ENCODE measurements at places on chromosomes 2 and 18.

- no peak for DNase-seq
These were observed 75.7 kb downstream of the MYO5B start for GRCh38 chr18:50119296-50119695.

DNA sequence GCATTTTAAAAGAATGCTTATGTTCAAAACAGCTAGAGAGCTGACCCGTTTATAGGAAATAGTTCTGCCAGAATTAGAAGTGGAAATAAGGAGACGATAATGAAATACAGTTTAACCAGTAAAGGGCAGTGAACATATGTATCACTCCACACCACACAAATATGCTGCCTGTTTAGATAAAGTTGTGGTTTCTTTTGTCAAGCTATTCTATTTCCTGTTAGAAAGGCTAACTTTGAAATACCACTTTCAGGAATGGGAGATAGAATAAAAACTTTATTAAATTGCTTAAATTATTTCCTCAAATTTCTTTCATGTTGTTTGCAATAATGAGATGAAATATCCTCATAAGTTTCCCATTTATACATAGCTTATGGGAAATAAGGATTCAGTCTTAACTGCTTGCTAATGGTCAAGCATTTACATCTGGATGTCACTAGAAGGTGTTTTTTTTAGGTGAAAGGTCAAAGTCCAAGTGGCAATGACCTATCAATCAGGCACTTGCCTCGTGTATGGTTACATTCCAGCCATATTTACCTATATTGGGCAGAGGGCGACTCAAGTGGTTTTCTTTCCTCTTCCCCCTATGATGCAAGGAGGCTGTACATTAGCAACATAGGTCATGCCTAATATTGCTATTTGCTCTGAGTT lies 148.9 kb downstream of the ZEB2 start:
- DNase-seq = no peak

DNA sequence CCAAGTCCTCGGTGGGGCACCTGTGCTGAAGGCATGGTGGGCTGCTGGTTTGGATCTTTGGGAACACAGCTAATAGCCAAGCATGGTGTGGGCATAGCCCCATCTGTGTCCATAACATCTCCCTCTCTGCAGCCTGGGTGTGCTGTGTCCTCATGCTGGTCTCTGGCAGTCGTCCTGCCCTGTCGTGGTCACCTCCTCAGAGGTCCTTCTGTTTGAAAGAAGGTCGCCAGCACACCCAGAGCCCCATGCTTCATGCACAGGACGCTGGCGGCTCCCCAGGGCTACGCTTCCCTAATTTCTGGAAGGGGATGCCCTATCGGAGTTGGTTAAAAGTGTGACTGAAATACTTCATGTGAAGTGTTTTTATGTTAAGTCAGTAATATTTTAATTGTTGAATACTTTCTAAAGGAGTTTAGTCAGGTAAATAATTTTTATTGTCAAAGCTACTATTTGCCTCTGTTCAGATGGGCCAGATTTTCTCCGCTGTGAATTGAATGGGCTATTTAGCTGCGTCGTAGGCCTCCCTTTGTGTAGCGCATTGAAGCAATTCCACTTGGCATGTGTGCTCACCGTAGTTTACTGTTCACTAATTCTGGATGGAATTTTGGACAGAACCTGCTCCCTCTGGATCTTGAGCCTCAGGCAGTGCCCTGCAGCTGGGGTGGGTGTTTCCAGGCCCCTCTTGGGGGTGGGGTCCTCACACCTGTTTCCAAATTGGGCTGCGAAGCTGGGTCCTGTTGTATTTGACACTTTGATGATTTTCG lies 81.9 kb downstream of the WDSUB1 start:
- DNase-seq = no peak

- DNase-seq = no peak
These were observed 37.5 kb upstream of the SMCHD1 start for GRCh38 chr18:2618009-2618408.

- DNase-seq = no peak
These were observed 47.4 kb upstream of the RMDN2 start for GRCh38 chr2:37877457-37878315.

- no peak for DNase-seq
These were observed 4.9 kb downstream of the TM4SF20 start for GRCh38 chr2:227374158-227374557.

GRCh38 chr2:79887747-79888374 lies 375.0 kb downstream of the CTNNA2 start:
- no peak for DNase-seq

- DNase-seq = no peak
These were observed 678.9 kb downstream of the ARHGAP15 start for GRCh38 chr2:143808166-143808565.

GRCh38 chr18:79092874-79093273 lies 23.7 kb downstream of the ATP9B start:
- DNase-seq = no peak

DNA sequence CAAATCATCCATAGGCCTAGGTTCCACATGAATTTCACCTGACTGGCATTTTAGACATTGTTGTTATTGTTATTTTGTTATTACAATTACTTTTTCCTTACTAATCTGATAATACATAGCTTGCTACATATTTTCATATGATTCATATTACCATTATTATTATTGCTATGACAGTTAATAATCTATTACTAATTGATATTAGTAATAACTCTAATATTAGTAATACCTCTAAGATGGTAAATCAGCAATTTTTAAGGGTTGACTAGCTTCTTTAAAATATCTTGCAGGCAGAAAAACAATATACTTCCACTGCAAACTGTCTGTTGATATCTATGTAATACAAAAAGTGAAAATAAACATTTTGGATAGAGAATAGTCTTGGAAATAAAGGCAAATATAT lies 48.6 kb upstream of the UBE2E3 start:
- DNase-seq = no peak

DNA sequence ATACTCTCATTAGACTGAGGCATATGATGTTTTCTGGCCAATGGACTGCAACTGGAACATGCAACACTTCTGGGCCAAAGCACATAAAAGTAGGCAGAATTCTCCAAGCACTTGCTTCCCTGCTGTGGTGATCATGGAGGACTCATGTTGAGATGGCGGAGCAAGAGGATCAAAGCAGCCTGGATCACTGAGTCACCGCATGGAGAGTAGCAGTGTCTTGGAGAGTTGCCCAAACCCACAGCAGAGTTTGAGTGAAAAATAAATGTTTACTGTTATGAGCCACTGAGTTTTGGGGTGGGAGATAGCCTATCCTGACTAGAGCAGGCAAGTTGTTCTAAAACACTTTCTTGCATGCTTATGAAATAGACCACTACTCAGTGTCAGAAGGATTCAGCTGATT lies 359.5 kb downstream of the ZNF521 start:
- DNase-seq = no peak

GRCh38 chr2:127408004-127408806 lies 10.0 kb upstream of the PROC start:
- peak; percentile 97 for DNase-seq

- no peak for DNase-seq
These were observed 42.6 kb upstream of the EDAR start for GRCh38 chr2:109031476-109032228.

DNA sequence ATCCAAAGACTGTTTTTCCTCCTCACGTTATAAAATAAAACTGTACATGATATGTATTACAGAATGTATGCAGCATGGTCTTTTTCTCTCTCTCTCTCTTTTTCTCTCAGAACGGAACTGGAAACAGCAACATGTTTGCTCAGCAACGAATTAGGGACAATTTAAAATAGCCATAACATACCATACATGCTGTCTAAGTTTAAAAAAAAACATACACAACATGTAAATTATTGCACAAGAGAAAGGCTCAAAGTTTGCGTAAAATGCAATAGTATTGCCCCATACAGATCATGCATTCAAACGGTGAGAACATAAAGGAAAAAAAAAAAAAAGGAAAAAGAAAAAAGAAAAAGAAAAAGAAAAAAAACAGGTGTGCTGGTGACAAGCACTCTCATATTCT lies 93.6 kb downstream of the BCL11A start:
- no peak for DNase-seq

GRCh38 chr18:48949606-48950535 lies 894 bp downstream of the SMAD7 start:
- no peak for DNase-seq

DNA sequence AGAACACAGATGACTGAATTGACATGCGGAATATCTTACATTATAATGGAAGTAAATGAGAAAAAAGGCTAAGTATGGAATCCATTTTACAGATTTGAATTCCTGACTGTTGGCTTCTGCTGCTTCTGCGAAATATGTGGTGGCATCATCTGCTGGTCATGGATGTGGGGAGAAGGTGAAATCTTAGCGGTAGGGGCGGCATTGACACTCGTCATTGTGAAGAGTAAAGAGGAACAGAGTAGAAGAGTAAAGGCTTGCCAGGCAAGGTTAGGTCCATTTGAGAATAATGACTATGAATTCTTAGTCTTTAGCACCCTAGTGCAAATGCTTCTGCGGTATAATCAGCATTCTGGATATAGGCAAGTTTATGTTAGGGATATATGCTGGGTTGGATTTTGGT lies 32.4 kb downstream of the ACTR3 start:
- no peak for DNase-seq

DNA sequence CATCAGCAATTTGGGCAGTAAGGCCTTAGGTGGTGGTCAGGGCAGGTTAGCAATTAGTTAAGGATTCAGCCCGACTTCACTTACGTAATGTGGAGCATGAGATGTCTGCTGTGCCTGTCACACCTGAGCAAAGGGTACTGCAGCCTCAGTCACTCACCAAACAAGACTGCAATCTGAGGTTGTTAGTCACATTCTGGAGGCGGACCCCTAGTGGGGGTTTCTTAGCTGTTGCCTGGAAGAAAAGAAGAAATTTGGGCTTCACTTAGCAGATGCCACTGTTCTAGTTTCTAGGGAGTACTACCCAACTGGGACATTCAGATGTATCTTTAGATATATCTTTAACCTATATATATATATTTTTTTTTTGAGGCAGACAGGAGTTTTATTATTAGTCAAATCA lies 529.9 kb downstream of the SLC4A3 start:
- no peak for DNase-seq

DNA sequence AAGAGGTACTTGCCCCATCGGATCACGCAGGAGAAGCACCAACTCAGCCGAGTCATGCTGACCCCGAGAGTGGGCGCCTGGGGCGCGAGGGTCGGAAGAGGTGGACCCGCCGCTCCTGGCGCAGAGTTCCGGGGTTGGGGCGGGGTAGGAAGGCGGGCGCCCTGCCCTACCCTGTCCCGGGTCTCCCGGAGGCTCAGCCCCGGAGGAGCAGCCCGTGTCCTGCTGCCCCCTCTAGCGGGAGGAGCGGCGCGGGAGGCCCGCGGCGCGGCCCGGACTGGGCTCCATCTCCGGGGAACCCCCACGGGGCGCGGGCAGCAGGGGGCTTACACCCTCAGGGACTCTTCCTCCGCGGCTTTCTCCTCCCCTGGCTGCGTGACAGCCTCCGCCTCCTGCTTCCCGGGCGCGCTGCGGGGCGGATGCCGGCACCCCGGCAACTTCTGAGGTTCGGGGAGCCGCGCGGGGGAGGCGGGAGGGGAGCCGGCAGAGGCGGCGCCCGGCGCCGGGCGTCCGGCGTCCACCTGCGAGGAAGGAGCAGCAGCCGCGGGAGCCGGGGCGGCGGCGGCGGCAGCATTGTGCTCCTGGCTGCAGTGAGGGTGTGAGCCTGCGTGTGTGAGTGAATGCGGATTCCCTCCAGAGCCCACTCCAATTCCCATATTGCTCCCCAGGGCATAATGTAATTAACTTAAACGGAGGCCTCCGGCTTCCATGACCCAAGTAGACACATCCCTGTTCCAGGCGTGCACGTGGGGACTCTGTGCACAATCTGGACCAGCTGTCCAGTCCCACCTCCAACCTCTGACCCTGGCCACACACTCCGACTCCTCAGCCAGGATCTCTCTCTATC lies 7.6 kb upstream of the TNS1 start:
- no peak for DNase-seq

DNA sequence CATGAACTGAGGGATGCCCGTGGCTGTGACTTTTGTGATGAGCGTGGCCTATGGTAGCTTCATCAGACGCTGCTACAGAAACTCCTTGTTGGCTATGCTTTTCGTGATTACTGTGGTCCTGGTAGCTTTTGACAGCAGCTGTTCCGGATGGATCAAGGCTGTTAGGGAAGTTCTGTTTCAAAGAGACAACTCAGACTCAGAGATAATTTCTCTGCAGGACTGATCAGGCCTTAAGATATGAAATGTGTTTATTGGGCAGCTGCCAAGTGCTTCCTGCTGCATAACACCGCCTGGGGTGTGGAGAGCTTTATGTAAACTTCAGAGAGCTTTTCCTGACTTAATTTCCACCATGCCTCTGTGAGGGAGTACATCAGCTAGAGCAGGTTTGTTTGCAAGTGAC lies 243.8 kb downstream of the TSN start:
- DNase-seq = no peak

- no peak for DNase-seq
These were observed 9.8 kb upstream of the ARHGEF4 start for GRCh38 chr2:130826821-130827501.

GRCh38 chr2:73925033-73925704 lies 1.5 kb upstream of the DGUOK start:
- DNase-seq = no peak

DNA sequence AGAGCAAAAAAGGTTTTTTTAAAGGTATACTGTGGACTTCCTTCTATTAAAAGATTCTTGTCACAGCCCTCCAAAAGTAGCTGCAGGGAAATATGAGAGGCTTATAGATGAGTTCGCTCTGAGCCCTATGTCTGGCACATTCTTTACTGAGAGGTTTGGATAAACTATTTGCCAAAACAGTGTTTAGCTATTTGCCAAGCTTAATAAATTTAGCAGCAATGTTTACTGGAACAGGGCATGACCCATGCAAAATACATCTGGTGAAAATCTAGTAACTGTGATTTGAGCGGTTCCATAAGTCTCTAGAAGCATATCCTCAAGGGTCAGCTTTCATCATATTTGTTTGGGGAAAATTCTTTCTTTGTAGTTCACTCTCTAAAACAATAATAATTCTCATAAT lies 1696.7 kb upstream of the PIK3C3 start:
- no peak for DNase-seq

DNA sequence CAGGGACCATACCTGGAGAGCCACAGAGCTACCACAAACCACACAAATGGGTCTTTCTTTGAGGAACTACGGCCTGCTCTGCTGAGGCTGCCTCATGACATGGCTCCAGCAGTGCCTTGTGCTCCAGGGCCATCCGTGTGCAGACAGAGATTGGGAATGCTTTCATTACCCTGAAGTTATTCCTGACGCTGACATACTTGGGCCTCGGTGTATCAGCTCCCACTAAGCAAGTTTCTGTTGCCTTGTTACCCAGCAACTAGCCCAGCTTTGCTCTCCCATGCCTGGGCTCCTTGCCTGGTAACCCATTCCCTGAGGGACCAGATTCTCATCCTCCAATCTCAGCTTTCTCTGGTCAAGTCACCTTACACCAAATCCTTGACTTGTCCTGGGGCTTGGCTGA lies 80.3 kb upstream of the FZD7 start:
- no peak for DNase-seq

DNA sequence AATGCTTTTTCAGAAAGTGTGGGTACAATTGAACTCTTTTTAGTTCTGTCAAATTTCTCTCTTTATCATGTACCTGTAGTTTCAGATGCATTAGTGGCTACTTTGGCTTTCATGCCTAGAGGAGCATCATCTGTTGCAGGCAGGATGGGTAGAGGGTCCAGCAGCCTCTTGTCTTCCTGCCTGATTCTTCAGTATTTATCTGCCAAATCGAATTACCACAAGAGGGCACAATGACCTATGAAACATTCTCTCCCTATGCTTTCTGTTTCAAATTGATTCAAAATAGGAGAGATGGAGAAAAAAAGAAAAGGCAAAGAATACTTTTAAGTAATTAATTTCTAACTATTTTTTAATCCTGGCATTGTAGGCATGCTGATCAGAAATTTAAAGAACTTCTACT lies 477.2 kb downstream of the TRIB2 start:
- DNase-seq = no peak
